ENCODE measurements at places on chromosomes 1 and 21.

GRCh38 chr1:176448340-176448739 lies 14.6 kb upstream of the PAPPA2 start:
- DNase-seq = no peak

DNA sequence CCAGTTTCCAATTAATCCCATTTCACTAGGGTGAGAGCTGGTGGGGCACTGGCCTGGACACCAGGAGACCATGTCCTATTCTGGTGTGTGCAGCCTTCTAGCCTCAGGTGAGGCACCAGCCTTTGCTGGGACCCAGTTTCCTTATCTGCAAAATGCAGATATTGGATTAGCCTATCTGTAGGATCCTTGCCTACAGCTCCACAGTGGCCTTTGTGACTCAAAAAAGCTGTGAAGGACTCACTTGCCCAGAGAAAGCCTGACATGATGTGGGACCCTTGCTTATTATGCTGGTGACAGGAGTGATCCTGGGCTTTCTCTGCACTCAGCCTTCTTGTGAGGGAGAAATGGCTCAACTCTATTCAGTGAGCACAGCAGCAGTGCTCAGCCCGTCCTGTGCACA lies 32.3 kb downstream of the TENT5C start:
- no peak for DNase-seq

GRCh38 chr1:94688646-94689045 lies 131.5 kb upstream of the SLC44A3 start:
- DNase-seq = no peak

- DNase-seq = no peak
These were observed 51.6 kb downstream of the PCBP3 start for GRCh38 chr21:45695086-45695485.

GRCh38 chr1:214361636-214362035 lies 80.7 kb downstream of the SMYD2 start:
- DNase-seq = no peak

- no peak for DNase-seq
These were observed 68.4 kb upstream of the MRPS6 start for GRCh38 chr21:34004974-34005373.

DNA sequence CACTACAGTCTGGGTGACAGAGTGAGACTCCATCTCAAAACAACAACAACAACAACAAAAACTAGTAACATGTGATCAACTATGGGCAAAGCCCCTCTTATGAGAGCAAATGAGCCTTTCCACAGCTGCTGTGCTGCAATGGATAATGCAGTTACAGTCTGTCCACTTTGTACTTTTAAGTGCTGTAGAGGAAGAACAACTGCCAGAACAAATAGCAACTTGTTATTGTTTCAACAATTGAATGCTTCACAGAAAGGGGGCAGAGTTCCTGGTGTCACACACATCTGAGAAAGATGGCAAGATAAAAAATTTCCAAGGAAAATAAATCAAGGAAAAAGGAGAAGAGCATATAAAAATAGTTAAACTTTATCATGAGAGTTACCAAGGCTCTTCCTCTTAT lies 243.6 kb upstream of the DMRTA2 start:
- DNase-seq = no peak

GRCh38 chr1:225999912-226000337 lies 782 bp upstream of the SDE2 start:
- no peak for DNase-seq

DNA sequence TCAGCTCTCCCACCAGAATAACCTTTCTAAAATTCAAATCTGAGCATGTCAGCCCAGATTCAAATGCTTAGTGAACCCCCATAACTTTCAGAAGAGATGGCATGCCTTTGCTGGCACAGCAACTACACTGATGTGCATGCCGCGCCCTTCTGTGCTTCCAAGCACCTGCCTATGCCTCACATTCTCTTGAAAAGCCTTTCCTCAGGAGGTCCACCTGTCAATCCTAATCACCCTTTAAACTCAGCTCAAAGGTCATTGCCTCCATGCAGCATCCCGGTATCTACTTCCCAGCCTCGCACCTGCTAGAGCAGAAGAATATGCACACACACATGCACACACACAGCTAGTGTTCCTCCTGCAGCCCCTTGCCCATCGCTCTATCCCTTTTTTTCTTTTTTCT lies 5.2 kb upstream of the S100A2 start:
- no peak for DNase-seq

DNA sequence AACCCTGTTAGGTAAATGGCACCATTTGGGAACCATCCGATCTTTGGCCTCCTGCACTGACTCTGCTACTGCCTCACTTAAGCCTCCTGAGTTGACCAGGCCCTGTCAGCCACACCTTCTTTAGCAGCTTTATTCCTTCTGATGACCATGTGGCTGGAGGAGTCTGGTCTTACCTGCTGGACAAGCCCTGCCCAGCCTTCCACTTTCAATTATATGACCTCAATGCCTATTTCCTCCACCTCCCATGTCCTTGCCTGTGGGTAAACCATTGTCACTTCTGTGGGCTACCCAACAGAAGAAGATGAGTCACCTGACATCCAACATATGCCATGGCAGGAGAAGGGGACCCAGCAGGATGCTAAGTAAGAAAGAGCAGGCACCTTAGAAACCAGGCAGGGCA lies 393.8 kb downstream of the NTNG1 start:
- DNase-seq = no peak

DNA sequence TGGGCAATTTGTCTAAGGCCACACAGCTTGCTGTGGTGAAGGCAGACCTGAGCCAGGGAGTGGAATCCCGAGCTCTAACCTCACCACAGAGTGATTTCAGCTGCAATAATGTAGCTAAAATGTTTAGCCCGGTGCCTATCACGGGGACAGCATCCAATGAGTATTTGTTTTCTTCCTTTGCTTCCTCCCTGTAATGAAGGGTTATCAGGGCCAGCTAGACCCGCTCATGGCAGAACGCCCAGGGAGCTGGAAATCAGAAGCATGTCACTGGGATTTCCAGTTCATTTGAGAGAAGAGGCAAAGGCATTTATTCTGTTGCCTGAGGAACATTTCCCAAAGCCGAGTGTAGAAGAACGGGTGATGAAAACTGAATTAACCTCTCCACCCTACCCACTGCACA lies 183.1 kb downstream of the ZSCAN20 start:
- no peak for DNase-seq

GRCh38 chr1:100530141-100530540 lies 7.8 kb upstream of the GPR88 start:
- DNase-seq = no peak

DNA sequence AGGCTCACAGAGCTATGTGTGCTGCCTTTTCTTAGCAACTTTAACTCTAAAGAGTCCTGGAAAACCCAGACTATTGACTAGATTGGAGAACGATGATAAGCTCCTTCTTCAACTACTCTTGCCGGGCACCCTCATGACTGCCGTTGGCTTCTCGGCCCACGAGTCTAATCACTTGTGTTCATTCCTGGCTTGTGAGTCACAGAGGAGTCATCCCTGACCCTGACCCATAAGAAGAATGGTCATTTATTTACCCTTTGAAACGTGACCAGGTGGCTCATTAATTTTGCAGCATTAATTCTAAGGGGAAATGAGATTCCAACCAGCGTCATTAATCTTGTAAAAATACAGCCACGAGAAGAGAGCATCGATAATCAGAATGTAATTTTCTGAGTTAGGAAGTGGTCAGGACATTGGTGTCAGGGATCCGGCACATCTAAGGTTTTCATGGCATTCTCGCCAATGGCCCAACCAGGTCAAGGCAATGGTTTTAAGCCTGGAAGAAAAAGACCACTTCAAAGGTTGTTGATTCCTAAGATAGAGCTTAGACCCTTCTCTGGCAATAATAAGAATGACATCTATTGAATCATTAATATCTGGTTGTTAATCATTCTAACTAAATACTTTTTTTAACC lies 183.6 kb upstream of the RUNX1 start:
- DNase-seq = peak; percentile 87

GRCh38 chr1:208118841-208119606 lies 125.2 kb downstream of the PLXNA2 start:
- DNase-seq = no peak

DNA sequence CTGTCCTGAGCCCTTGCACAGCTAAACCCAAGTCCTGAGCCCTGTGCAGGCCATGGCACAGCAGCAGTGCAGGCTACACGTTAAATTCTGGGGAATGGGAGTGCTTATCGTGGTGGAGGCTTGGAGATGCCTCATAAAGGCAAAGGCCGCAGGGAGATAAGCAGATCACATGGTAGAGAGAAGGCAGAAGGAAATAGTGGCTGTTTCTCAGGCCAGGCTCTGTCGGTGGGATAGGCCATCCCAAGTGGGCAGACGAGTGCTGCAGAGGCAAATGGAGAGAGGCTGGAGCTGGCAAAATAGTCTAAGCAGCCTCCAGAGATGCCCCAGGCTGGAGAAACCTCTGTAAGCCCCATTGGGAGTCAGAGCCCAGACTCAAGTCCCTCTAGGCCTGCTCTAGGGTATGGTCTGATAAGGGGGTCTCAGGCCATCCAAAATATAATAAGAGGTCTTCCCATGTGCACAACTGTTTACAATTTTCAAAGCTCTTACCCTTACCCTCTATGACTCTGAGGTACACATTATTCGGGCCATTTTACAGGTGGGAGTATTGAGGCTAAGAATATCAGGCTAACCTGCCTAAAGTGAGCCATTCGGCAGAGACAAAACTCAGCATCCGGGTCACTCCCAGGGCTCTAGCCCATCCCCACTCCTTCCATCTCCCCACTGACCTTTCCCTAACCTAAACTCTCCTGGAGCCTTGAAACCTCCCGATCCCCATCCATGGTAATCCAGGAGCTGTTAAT lies 79.6 kb downstream of the NKAIN1 start:
- DNase-seq = no peak

DNA sequence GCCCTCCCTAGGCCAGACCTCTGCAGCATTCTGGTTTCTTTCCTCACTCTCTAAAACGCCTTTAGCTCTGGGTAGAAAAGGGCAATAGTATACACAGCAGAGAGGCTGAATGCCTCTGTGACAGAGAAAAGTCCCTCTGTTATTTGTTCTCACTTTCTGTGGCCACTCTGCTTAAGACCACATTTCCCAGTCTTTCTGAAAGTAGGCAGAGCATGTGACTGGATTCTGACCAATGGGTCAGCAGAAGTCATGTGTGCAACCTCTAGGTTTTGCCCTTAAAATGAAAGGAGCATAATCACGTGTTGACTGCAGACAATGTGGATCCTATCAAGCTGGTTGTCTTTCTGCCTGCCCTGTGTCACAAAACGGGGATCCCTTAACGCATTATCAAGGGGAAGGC lies 79.7 kb upstream of the MARK1 start:
- DNase-seq = no peak

DNA sequence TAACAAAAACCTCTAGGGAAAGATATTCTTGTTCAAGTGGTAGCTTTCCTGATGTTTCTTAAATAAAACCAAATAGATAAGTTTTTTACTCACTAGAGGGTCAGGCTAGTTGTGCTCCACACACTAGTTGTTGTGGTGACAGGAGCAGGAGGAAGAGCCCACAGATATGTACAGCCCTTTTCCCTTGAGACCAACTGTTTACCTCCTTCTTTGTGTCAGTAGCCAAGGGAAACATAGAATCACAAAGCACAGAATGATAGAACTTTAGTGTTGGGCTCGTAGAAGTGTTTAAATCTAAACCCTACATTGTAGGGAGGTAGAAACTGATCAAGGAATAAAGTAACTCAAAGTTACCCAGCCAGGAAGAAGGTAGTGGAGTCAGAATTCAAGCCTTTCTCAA lies 309.0 kb downstream of the CTH start:
- no peak for DNase-seq

DNA sequence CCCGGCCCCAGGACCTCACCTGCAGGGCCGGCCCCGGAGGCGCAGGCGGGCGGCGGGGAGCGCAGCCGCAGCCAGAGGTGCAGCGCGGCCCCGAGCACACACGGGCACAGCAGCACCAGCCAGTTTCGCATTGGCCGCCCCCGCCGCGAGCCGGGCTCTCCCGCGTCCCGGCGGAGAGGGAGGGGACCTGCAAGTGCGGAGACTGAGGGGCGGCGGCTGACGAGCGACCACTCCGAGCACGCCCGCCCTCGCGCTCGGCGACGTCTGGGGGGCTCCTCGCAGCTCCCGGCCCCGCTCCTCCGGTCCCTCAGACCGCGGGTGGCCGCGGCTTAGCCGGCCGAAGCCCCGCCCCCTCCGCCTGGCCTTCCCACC lies at the start of gene B3GALNT2:
Gene B3GALNT2, minus strand, starts transcription at position 331 of the 372 bp plus-strand sequence. Its CDS starts 200 bp downstream, at position 131.
- no peak for DNase-seq

- DNase-seq = peak; percentile 64
These were observed 775 bp upstream of the TMEM63A start for GRCh38 chr1:225882694-225883615.

- DNase-seq = no peak
These were observed 19.9 kb downstream of the PRXL2B start for GRCh38 chr1:2606396-2606880.

GRCh38 chr1:206723462-206723804 lies 38.7 kb downstream of the MAPKAPK2 start:
- no peak for DNase-seq

DNA sequence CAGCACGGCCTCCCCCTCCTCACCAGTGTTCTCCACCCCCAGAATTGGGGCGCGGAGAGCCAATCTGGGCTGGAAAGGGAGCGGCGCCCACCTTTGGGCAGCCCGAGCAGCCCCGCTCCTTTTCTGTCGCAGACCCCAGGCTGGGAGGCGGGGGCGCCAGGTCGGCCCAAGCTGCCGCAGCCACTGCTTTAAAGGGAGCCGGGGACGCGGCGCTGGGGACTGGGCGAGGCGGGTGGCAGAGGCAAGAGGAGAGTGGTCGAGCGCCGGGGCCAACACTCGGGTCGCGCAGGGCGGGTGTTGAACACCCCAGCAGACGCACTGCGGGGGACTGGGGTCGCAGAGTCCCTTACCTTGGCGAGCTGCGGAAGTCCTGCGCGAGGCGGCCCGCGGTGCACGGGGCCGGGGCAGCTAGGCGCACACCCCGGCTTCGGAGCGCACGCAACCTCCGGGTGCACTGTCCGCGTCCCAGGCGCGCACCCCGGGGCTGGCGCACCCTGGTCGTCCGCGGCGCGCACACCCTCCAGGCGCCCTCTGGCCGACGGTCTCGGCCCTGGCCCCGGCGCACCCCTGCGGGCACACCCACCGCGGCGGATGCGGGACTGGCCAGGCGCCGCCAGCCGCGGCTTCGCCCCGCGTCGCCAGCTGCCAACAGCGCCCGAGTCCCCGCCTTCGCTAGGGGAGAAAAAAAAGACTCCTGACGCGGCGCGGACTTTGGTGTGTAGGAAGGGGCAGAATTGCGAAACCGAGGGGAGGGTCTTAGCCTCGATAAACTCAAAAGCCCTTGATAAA lies at the start of gene KANK4:
Gene KANK4, minus strand, starts transcription at position 679 of the 789 bp plus-strand sequence. CDS start 37,870 bp downstream, outside the sequence.
- DNase-seq = no peak

GRCh38 chr1:225824533-225824941 lies 14.6 kb downstream of the EPHX1 start:
- no peak for DNase-seq

- no peak for DNase-seq
These were observed 38.5 kb upstream of the BCL9 start for GRCh38 chr1:147502760-147503159.

- no peak for DNase-seq
These were observed 6.6 kb downstream of the IPO13 start for GRCh38 chr1:43953361-43953760.

DNA sequence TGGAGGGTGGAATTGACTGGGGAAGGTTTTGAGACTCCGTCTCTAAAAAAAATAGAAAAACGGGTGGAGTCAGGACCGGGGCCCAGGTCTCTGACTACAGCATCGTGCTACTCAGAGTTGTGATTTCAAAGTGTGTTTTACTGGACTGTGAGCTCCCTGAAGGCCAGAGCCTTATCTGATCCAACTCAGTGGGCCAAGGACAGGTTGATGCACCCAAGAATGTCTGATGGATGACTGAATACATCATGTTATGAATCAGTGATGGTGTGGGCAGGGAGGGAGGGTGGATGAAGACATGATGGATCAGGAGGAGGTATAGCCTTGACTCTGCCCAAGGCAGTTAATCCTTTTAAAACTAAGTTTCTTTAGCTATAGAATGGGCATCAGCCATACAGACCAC lies 81.6 kb downstream of the FOXD2 start:
- no peak for DNase-seq

GRCh38 chr1:51518033-51518585 lies 957 bp downstream of the EPS15 start:
- peak; percentile 50 for DNase-seq

Measured in EH (cell line).